Osteoblast (primary cell): ENCODE measurements at places on chromosomes 5 and 9. TPM values are rescaled to one million over a fixed set of nuclear protein-coding genes. Genes with fewer than 3 reads are reported as not detected.

DNA sequence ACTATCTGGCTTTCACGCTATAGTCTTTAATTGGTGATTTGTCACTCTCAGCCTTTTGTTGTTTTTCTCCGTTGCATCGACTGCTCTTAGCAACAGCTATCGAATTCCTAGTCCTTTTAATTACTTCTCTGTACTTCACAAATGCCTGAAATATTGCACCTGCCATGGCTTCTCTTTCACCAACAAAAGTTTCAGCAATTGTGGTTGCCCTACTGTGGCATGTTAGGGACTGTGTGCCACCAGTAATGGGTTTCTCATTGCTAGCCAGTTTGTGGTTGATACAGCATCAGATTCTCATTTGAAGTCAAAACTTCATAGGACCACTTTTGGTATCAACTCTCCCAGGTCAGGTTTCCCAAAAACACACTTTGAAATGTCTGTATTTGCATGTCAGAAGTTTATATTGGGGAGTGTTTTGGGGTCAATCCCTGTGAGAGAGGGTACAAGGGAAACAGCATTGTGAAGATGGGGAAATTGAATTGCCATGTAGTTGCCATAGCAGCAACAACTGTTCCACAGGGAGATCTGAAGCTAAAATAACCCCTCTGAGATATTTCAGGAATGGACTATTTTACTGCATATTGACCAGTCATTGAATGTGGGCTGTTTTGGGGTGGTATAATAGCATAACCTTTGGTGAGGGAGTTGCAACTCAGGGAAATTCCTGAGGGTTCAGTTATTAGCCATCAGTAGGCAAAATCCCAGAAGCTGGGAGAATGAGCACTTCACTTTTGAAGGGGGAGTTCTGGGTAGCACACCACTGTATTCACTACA, 99.2 kb downstream of the WDR70 start:
- no peak overlapping the region for H3K27ac ChIP-seq
- no peaks in the 10 kb centered on the region for H3K27me3 ChIP-seq
- no peak for DNase-seq
- no peak overlapping the region for H3K4me3 ChIP-seq
- H3K4me1 ChIP-seq: no peaks in the 10 kb centered on the region

- no peak overlapping the region for H3K4me3 ChIP-seq
- no peaks in the 10 kb centered on the region for H3K27me3 ChIP-seq
- DNase-seq: no peak
- no peaks in the 10 kb centered on the region for H3K36me3 ChIP-seq
These were observed 176.3 kb downstream of the MAN2A1 start for GRCh38 chr5:109866051-109866450.

DNA sequence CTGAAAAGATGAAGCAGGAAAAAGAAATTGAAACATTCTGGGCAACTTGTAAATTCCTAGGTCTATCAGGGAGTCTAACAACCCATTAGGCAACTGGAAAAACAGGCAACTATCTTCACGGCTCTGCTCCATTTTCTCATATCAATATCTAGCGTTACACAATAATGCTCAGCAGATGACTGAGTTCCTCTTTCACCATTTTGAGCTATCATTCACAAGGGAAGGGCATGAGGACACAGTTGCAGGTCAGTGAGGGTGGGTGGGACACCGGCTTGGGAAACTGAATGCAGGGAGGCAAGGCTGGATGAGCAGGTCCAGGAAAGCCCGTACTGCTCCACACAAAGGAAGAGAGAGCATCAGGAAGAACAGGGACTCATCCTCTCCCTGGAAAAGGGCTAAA, 67.0 kb downstream of the FRMD3 start:
- peaks cover 4% of the 10 kb centered on the region for H3K4me1 ChIP-seq
- no peak overlapping the region for H3K27ac ChIP-seq
- no peaks in the 10 kb centered on the region for H3K36me3 ChIP-seq

DNA sequence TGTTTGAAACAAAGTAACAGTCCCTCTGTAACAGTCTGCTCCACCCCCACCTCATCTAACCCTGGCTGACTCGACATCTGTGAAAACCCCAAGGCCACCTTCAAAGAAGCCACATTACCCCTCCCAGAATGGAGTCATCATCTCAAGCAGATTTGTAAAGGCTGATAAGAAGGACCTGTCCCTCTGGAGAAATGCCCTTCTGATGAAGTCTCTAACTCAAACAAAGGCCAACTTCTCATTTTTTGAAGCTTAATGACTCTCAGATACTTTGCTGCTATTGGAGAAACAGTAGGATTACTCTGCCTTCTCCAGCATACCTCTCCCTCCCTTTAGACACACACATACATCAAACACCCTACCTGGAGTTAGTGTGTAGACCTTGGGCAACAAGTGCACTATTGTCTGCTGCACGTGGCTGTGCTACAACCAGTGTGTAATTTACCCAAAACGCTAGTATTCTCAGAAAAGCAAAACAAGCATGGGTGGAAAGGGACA, 5.3 kb upstream of the SUSD1 start:
- no peaks in the 10 kb centered on the region for H3K36me3 ChIP-seq
- H3K4me3 ChIP-seq: no peak overlapping the region
- H3K4me1 ChIP-seq: peaks cover 10% of the 10 kb centered on the region
- no peaks in the 10 kb centered on the region for H3K27me3 ChIP-seq
- peak; percentile 77 for DNase-seq
- no peak overlapping the region for H3K27ac ChIP-seq

DNA sequence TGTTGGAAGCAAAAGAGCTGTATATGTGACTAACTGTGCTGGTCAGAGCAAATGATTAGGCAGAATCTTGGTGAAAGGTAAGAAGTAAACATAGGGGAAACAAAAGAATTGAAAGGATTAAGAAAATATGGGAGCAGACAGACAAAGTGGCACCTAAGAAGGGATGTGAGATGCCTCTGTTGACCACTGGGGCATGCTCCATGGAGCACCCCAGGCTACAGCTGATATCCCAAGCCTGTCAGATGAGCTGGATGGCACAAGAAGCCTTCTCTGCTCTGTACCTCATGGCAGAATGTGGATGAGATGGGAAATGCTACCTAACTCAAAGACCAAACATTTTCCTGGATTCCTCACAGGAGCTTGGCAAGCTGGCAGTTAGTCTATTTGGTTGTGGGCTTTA, 89.3 kb upstream of the SLIT3 start:
- H3K4me3 ChIP-seq: no peak overlapping the region
- no peak for DNase-seq
- peaks cover 4% of the 10 kb centered on the region for H3K4me1 ChIP-seq
- H3K27me3 ChIP-seq: no peaks in the 10 kb centered on the region

DNA sequence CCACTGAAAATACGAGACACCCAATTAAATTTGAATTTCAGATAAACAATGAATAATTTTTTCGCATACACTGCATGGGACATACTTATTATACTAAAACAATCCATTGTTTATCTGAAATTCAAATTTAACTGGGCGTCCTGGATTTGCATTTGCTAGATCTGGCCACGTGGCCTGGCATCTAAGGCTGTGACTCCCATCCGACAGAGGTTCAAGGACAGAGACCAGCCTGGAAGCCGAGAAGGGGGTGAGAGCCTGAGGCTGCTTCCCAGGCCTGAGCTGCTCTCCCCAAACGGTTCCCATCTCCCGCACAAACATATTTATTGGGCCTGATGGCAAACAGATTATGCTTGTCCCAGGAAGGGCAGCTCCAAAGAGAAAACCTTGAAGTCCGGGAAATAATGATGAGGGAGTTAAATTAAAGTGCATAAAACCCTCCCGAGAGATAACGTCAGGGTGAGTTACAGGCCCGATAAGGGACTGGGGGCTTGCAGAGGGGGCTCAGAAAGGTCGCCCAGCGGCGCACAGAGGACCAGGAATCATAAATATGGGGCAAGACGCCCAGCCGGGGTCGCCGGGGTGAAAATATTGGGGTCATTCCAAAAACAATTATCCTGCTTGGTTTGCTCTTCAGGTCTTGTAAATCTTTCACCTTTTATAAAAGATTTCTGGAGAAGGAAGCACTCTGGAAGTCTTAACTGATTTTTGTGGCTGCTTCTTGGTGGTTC, 163.7 kb downstream of the GAPVD1 start:
- H3K36me3 ChIP-seq: no peaks in the 10 kb centered on the region
- no peak overlapping the region for H3K27ac ChIP-seq
- no peaks in the 10 kb centered on the region for H3K4me1 ChIP-seq
- H3K4me3 ChIP-seq: no peak overlapping the region
- no peak for DNase-seq

DNA sequence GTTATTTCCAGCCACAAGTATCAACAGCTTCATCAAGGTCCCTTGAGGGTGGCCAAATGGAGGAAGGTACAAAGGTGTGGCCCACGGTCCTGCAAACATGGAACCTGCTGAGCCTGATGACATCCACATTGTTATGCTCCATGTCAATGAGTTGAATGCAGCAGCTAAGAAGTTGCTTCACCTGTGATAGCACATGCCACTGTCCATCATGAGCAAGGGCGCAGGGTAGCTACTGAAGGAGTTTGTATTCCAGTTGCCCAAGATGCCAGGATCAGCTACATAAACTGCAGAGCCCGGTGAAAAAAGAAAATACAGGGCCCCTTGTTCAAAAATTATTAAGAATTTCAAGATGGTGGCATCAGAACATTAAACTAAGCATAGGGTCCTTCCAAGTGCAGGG, 24.2 kb downstream of the LSM11 start:
- H3K4me1 ChIP-seq: no peaks in the 10 kb centered on the region
- peaks cover 5% of the 10 kb centered on the region for H3K27me3 ChIP-seq
- DNase-seq: no peak
- no peaks in the 10 kb centered on the region for H3K36me3 ChIP-seq
- H3K27ac ChIP-seq: no peak overlapping the region

DNA sequence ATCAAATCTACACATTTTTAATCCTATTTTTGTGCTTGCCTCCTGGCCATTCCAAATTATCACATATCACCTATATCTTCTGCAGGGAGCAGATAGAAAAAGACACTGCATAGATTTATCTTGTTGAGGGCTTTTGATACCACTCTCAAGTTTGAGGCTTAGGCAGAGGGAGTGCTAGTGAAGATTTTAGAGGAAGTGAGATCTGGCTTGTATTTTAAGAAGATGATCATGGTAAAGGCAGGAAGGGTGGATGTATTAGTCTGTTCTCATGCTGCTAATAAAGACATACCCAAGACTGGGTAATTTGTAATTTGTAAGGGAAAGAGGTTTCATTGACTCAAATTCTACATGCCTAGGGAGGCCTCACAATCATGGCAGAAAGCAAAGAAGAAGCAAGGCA, 220.9 kb upstream of the TUT7 start:
- no peak overlapping the region for H3K27ac ChIP-seq
- H3K27me3 ChIP-seq: peaks cover 4% of the 10 kb centered on the region
- DNase-seq: no peak
- H3K36me3 ChIP-seq: no peaks in the 10 kb centered on the region
- H3K4me1 ChIP-seq: no peaks in the 10 kb centered on the region
- H3K4me3 ChIP-seq: no peak overlapping the region

- H3K27me3 ChIP-seq: no peaks in the 10 kb centered on the region
- peaks cover 24% of the 10 kb centered on the region for H3K36me3 ChIP-seq
- H3K4me1 ChIP-seq: peaks cover 16% of the 10 kb centered on the region
- H3K4me3 ChIP-seq: peak overlapping the region; percentile 56
These were observed 29.5 kb downstream of the GDNF start for GRCh38 chr5:37810311-37810710.

The GLRA1 gene
- total RNA-seq: not detected in 2 replicates

The FOXD4L6 gene
- total RNA-seq: under 0.01 TPM in 1 of 2 replicates, not detected in the other

The CCL21 gene
- total RNA-seq: not detected in 2 replicates

The PCDHB16 gene
- total RNA-seq: 1.1 and 3.5 TPM in 2 replicates

The PDGFRB gene
- total RNA-seq: 531 and 567 TPM in 2 replicates

The FGFR4 gene
- 0.29 and 1.1 TPM in 2 replicates for total RNA-seq

The C5orf52 gene
- not detected in 2 replicates for total RNA-seq

The PROB1 gene
- 1.1 and 1.2 TPM in 2 replicates for total RNA-seq

The DRD1 gene
- under 0.01 TPM in 1 of 2 replicates, not detected in the other for total RNA-seq

The IFNB1 gene
- total RNA-seq: not detected in 2 replicates
